Osteocyte (in vitro differentiated cells): ENCODE measurements at places on chromosomes 11 and 22. TPM values are rescaled to one million over a fixed set of nuclear protein-coding genes. Genes with fewer than 3 reads are reported as not detected.
A peak's percentile ranks its signal among the peaks of the same experiment; 100 is the strongest.

GRCh38 chr11:76702336-76703128, 32.0 kb upstream of the LRRC32 start:
- H3K36me3 ChIP-seq = no peaks in the 10 kb centered on the region
- H3K4me1 ChIP-seq = peaks cover 17% of the 10 kb centered on the region
- no peak for DNase-seq
- no peak overlapping the region for H3K27ac ChIP-seq
- peaks cover 14% of the 10 kb centered on the region for H3K27me3 ChIP-seq

GPHA2 gene
- total RNA-seq = not detected in 2 replicates

SYT7 gene
- 0.10 and 0.11 TPM in 2 replicates for total RNA-seq

DNA sequence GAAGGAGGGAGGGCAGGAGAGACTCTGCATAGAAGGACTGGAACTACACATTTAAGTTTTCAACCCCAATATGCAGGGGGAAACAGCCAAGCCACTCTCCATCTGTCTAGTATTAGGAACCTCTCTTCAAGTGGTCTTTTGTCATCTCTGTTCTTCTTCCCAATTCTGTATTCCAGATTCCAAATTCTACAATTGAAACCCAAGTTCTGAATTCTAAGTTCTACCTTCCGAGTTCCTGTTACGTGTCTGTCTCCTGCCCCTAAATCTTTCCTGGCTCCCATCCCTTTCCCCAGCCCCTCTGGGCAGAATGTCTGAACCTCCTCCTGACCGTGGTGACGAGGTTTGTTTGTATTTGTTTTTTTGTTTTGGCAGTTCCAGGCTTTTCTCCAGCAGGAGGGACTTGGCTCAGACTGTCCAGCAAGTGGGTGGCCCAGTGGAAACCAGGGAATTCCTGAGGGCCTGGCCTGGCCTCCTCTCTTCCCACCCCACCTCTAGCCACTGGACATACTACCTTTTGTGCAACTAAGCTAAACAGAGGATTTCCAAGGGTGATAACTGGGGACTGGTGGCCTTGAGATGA, 1.6 kb upstream of the THOC5 start:
- H3K27me3 ChIP-seq = no peaks in the 10 kb centered on the region
- DNase-seq = no peak
- peaks cover 21% of the 10 kb centered on the region for H3K36me3 ChIP-seq
- peak overlapping the region; percentile 91 for H3K27ac ChIP-seq
- peak overlapping the region; percentile 45 for H3K4me3 ChIP-seq

DNA sequence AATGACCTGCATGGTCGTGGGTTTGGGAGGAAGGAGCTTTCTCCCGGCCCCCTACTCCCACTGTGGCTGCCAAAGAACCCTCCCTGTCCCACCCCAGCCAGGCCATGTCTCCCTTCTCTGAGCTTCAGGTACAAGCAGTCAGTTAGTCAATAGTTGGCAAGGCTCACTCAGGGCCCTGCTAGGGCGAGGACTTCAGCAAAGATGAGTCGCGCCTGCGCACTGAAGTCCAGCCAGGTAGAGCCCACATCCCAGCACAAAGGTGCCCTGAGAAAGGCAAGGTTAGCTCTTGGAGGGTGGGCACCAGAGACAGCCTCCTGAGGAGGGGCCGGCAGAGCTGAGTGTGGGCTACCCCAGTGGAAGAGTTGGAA, 11.1 kb downstream of the C11orf86 start:
- H3K4me3 ChIP-seq = no peak overlapping the region
- H3K27ac ChIP-seq = no peak overlapping the region
- peaks cover 36% of the 10 kb centered on the region for H3K4me1 ChIP-seq

- H3K4me1 ChIP-seq = peaks cover 5% of the 10 kb centered on the region
- no peak overlapping the region for H3K4me3 ChIP-seq
- no peak overlapping the region for H3K27ac ChIP-seq
- no peak for DNase-seq
- H3K36me3 ChIP-seq = no peaks in the 10 kb centered on the region
These were observed 3.3 kb upstream of the SCN4B start for GRCh38 chr11:118155776-118156530.

MRGPRE gene
- total RNA-seq = not detected in 2 replicates

IL10RA gene
- total RNA-seq = not detected in 2 replicates

BUD13 gene
- 13.1 and 15.2 TPM in 2 replicates for total RNA-seq

OR9G1 gene
- total RNA-seq = not detected in 2 replicates

KLHDC7B gene
- total RNA-seq = 0.21 TPM in 1 of 2 replicates, not detected in the other

DNA sequence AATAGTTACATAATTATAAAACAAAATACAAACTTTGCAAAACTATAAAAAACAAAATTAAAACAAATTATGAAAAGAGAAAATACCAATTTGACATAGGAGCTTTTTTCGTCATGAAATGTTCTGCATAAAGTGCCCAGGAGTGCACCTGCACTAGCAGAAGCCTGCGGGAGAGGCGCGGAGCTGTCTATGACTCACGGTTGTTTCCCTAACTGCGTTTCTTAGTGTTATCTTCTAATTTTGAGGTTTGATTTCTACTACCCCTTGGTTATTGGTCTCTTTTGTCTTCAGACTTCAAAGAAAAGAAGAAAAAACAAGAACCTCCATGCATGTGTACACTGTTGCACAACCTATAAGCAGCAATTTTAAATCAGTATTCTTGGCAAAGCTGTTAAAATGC, 740.9 kb upstream of the LRRC4C start:
- H3K4me1 ChIP-seq = no peaks in the 10 kb centered on the region
- no peaks in the 10 kb centered on the region for H3K36me3 ChIP-seq
- H3K27me3 ChIP-seq = no peaks in the 10 kb centered on the region
- H3K27ac ChIP-seq = no peak overlapping the region
- H3K4me3 ChIP-seq = no peak overlapping the region

DNA sequence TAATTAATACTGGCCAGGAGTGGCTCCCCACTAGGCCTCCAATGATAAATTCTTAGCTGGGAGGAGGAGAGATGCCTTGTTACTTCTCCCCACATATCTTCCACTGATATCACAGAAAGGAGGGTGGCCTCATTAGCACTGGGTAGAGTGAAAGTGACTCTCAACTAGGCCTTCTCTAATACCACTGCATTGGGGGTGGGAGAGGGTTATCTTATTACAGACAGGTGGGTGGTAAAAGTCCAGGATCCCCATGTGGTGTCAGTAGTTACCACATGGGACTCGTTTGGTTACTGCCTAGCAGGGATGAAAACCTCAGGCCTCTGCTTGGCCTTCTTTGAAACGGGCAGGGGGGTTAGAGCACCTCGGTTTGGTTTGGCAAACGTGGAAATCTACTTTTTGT, 167.3 kb downstream of the UVRAG start:
- peaks cover 11% of the 10 kb centered on the region for H3K4me1 ChIP-seq
- H3K4me3 ChIP-seq = no peak overlapping the region
- no peaks in the 10 kb centered on the region for H3K27me3 ChIP-seq
- no peak overlapping the region for H3K27ac ChIP-seq
- DNase-seq = no peak
- H3K36me3 ChIP-seq = peaks cover 32% of the 10 kb centered on the region

DNA sequence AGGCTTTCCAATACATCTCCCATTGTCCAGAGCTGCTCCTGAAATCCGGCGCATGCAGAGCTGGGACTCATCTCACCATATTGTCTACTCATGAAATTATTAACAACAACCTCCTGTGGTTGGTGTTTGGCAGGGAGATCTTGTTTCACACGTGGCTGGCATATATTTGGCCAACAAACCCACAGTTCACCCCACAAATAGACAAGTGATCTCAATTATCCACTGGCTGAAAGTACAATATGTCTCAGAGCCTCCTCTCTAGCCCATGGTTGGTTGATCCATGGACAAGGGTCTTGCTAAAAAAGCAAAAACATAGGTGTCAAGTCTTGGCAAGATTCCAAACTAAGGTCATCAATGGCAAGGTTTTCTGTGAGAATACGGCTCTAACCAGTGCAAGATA, 386.9 kb downstream of the ETS1 start:
- peaks cover 2% of the 10 kb centered on the region for H3K4me1 ChIP-seq
- no peak overlapping the region for H3K4me3 ChIP-seq
- no peaks in the 10 kb centered on the region for H3K36me3 ChIP-seq
- no peak overlapping the region for H3K27ac ChIP-seq
- no peak for DNase-seq
- H3K27me3 ChIP-seq = no peaks in the 10 kb centered on the region

ESAM gene
- 0.71 and 1.7 TPM in 2 replicates for total RNA-seq

- no peaks in the 10 kb centered on the region for H3K36me3 ChIP-seq
- no peak overlapping the region for H3K4me3 ChIP-seq
- no peaks in the 10 kb centered on the region for H3K27me3 ChIP-seq
- H3K4me1 ChIP-seq = peaks cover 13% of the 10 kb centered on the region
- DNase-seq = no peak
- H3K27ac ChIP-seq = no peak overlapping the region
These were observed 194.2 kb upstream of the DDI1 start for GRCh38 chr11:103842191-103842590.

DNA sequence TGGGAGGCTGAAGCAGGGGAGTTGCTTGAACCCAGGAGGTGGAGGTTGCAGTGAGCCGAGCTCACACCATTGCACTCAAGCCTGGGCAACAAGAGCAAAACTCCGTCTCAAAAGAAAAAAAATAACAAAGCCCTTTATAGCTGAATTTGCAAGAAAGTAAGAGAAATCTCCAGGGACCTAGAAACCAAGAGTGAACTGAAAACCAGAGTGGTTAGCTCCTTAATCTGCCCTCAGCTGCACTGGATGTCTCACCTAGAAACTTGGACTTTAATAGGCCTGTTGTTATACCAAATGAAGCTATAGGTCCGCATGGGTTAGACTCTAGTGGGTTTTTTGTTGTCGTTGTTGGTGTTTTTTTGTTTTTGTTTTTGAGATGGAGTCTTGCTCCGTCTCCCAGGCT, 4.1 kb downstream of the NEU3 start:
- H3K36me3 ChIP-seq = peaks cover 8% of the 10 kb centered on the region
- no peak overlapping the region for H3K4me3 ChIP-seq

GRCh38 chr11:62671236-62671607, 251 bp upstream of the UQCC3 start:
- H3K27me3 ChIP-seq = no peaks in the 10 kb centered on the region
- H3K4me1 ChIP-seq = peaks cover 47% of the 10 kb centered on the region
- H3K36me3 ChIP-seq = peaks cover 11% of the 10 kb centered on the region
- H3K4me3 ChIP-seq = peak overlapping the region; percentile 95

PLAAT5 gene
- total RNA-seq = not detected in 2 replicates

- H3K4me3 ChIP-seq = no peak overlapping the region
- peaks cover 65% of the 10 kb centered on the region for H3K4me1 ChIP-seq
- H3K36me3 ChIP-seq = no peaks in the 10 kb centered on the region
- H3K27ac ChIP-seq = peak overlapping the region; percentile 88
These were observed 28.1 kb upstream of the CREB3L1 start for GRCh38 chr11:46249103-46249937.

KRTAP5-11 gene
- total RNA-seq = not detected in 2 replicates

GRCh38 chr11:134471087-134471715, 59.2 kb upstream of the B3GAT1 start:
- no peak overlapping the region for H3K27ac ChIP-seq
- H3K4me1 ChIP-seq = no peaks in the 10 kb centered on the region
- no peak for DNase-seq
- H3K27me3 ChIP-seq = peaks cover 2% of the 10 kb centered on the region

DNA sequence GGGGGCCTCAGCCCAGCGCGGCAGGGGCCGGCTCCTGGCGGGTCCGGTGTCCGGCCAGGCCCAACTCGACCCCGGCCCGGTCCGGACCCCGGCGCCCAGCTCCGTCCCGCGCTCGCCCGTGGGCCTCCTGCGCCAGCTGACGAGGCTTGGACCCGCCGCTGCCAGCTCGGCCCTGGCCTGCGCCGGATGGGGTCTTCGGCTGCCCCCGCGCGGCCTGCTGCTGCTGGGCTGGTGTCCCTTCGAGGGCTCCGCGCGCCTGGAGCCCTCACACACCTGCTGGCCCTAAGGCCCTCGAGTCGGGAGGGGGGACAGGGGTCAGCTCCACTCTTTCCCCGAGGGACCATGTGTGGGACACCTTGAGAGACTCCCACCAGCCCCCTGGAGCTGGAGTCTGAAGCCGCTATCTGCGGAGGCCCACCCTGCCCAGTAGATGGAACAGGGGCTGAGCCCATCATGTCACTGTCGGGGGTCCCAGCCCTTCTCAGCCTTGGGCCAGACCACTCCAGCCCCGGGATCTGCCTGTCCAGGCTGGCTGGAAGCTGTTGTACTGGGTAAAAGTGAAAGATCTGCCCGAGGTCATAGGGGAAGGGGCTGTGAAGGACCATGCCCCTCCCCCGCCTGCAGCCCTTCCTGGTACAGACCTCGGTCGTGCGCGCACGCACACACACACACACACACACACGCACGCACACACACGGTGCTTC, 768 bp upstream of the CDKN1C start:
- H3K4me1 ChIP-seq = peaks cover 19% of the 10 kb centered on the region
- H3K4me3 ChIP-seq = no peak overlapping the region
- no peaks in the 10 kb centered on the region for H3K27me3 ChIP-seq

DNA sequence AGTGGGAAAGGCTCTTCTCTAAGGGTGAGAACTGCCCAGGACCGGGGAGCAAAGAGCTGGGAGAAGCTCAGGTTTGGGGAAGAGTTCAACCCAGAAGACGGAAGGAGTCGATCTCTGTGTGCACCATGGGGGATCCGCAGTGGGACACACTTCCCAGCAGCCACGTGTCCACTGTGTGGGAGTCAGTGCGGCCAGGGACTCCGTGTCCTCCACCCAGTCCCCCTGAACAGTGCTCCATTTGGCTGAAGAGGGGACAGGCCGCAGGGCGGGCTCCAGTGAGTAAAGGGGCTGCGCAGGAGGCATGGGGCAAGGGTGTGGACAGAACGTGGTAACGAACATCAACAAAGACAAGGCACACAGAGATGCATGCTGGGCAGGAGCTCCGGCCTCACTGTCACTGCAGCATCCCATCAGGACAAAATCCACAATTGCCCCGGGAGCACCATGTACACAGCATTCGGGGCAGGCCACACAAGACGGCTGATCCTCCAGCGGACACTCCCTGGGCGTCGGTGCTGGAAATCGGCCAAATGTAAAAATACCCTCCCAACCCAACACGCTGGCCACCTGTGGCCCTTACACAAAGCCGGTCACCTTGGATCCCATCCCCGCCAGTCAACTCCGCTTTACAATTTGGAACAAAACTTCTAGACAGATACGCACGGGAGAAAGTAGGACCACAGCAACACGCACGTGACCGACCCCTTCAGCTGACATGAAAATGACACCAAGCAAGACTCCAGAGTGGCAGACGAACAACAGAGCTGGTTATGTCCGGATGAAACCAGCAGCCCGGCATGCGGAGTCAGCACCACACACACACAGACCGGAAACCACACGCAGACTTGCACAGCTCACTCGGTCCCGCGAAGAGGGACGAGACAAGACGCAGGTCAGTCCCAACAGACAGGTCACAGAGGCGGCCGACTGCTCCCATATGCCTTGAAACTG, 366.8 kb downstream of the SHANK2 start:
- no peaks in the 10 kb centered on the region for H3K36me3 ChIP-seq
- H3K4me3 ChIP-seq = no peak overlapping the region
- DNase-seq = no peak
- no peak overlapping the region for H3K27ac ChIP-seq
- no peaks in the 10 kb centered on the region for H3K27me3 ChIP-seq
